ENCODE measurements at places on chromosomes 2 and 18. TPM values are rescaled to one million over a fixed set of nuclear protein-coding genes. Genes with fewer than 3 reads are reported as not detected.

DNA sequence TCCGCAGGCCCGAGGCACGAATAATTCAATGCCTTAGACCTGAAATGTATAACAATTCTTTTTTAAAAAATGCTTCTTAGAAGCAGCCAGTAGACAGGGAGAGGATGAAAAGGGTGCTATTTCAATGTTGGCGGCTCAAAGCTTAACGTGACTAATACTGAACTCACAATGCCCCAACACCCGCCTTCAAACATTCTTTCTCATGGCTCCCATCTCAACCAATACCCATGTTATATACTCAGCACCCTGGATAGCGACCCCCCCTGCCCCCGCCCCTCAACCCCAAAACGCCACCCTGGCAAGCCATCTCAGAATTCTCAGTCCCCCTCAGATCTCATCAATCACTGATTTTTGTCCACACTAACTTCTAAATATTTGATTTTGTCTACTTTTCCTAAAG is 4.4 kb downstream of the FBXO41 start:
- H3K27me3 ChIP-seq = no peaks in the 10 kb centered on the region
- H3K27ac ChIP-seq = no peak overlapping the region
- H3K4me3 ChIP-seq = no peak overlapping the region

- peaks cover 6% of the 10 kb centered on the region for H3K36me3 ChIP-seq
- peaks cover 4% of the 10 kb centered on the region for H3K4me1 ChIP-seq
- H3K27me3 ChIP-seq = no peaks in the 10 kb centered on the region
- H3K4me3 ChIP-seq = no peak overlapping the region
- no peak for DNase-seq
- no peak overlapping the region for H3K27ac ChIP-seq
These were observed 227.5 kb downstream of the SH3RF3 start for GRCh38 chr2:109356324-109357035.

GRCh38 chr18:74623047-74623816 is 25.6 kb downstream of the ZNF407 start:
- no peak overlapping the region for H3K27ac ChIP-seq
- H3K4me3 ChIP-seq = no peak overlapping the region
- no peaks in the 10 kb centered on the region for H3K36me3 ChIP-seq
- peaks cover 2% of the 10 kb centered on the region for H3K4me1 ChIP-seq
- H3K27me3 ChIP-seq = no peaks in the 10 kb centered on the region

- H3K4me3 ChIP-seq = no peak overlapping the region
- H3K27ac ChIP-seq = no peak overlapping the region
- DNase-seq = no peak
These were observed 271.3 kb upstream of the PXDN start for GRCh38 chr2:2015646-2016045.

ANKRD62 gene
- not detected for total RNA-seq

VWA3B gene
- total RNA-seq = not detected
